ENCODE measurements at places on chromosomes 5 and 9.

DNA sequence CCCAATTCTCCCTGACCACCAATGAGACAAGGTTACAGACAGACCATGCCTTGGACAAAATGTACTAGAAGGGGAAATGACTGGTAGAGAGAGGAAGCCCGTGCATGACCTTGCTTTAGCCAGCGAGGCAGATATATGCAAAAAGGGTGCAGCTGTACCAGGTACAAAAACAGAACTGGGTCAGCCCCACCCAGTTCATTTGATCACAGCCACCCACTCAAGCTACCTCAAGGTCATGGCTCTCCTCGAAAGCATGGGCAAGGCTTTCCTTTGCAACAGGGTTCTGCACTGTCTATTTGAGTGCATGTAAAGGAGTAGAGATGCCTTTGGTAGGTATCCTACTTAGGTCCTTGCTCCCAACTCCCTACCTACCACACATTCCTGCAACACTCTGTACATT lies 33.3 kb downstream of the TLE1 start:
- no peak for DNase-seq

DNA sequence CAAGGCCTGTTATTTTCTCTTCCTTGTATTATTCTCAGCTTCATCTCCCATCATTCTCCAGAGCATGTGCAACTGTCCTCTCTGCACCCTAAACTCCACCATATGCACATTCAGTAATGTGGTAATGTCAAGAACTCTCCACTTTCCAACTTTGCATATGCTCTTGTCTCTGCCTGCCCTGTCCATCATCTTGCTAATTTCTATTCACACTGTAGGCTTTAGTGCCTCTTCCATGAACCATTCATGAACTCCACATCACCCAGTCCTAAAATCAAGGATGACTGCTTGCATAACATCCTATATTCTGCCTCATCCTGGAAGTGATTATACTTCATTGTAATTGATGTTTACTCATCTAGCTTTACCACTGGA lies 354.8 kb downstream of the PDE4D start:
- DNase-seq: no peak

GRCh38 chr5:139633295-139634027 lies 14.7 kb upstream of the CXXC5 start:
- peak; percentile 74 for DNase-seq

DNA sequence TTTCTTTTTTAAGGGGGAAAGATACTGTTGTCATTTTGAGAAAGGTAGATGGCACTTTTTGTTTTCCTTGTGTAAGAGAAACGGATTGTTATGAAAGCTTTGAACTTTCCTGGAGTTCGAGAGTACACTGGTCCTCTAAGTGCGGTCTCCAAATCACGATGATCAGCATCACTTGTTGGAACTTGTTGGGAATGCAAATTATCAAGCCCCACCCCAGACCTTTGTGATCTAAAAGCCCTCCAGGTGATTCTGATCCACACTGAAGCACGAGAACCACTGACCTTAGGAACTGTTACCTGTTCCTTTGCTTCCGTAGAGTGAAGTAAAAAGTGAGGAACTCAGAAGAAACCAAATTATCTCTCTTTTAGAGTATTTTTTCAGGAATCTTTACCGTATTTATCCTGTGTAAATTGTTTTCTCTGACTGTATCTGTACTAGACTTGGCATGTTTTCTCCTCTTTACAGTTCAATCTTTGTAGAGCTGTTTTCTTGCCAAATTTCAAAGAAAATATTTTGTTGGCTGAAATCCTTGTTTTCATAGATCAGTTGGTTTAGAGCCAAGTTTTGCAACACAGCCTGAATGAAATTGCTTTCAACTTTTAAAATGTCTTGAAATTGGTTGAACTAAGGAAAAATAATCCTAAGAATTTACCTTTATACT lies 4.0 kb downstream of the MAT2B start:
- peak; percentile 69 for DNase-seq

GRCh38 chr5:175821790-175822211 lies 49.6 kb upstream of the CPLX2 start:
- DNase-seq: no peak

DNA sequence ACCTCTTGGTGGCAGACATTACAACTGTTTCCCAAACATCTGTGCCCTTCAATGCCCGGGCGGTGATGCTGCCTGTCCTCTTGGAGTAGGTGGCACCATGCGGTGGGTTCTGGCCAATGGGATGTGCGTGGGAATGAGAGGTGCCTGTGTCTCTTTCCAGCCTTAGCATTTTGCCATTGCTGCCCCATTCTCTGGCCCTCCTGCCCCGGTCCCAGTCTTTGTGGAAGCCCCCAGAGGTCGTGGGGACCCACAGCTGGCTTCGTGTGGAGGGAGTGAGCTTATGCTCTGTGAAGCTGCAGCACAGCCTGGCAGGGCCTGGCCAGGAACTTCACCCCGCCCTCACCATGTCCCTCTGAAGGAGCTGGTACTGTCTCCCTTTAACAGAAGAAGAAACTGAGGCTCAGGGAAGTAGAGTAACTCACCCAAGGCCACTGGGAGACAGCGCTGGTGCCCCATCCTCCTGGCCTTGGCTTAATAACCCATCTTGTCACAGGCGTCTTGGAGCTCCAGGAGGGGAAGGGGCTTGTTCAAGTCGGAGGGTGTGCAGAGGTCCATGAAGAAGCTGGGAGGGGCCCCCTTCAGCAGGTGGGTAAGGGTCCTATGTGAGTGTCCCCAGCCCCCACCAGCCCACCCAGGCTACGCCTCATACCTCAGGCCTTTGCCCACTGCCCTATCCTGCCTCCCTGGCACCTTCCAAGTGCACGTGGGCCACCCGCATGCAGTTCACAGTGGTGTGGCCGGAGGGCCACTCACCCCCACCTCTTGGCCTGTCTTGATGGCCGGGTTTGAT lies 173.6 kb downstream of the GAPVD1 start:
- DNase-seq: no peak

- no peak for DNase-seq
Observed at GRCh38 chr9:93436218-93436617, 15.3 kb upstream of the FAM120A start.

DNA sequence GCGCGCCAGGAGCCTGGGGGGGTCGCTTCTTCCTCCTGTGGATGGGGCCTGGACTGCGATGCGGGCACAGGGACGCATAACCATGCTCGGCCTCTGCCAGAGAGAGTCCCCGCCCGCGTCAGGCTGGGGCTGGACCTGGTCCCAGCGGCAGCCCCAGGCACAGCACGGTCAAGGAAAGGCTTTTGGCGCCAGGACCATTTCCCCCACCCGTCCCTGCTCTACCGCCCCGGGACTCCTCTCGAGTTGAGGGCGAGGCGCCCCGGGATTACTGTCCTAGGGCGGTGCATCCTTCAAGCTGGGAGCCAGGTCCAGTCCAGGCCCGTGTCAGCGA lies 341 bp downstream of the MXD3 start:
- no peak for DNase-seq

- DNase-seq: no peak
Observed at GRCh38 chr9:129612815-129613519, 7.9 kb downstream of the C9orf50 start.

DNA sequence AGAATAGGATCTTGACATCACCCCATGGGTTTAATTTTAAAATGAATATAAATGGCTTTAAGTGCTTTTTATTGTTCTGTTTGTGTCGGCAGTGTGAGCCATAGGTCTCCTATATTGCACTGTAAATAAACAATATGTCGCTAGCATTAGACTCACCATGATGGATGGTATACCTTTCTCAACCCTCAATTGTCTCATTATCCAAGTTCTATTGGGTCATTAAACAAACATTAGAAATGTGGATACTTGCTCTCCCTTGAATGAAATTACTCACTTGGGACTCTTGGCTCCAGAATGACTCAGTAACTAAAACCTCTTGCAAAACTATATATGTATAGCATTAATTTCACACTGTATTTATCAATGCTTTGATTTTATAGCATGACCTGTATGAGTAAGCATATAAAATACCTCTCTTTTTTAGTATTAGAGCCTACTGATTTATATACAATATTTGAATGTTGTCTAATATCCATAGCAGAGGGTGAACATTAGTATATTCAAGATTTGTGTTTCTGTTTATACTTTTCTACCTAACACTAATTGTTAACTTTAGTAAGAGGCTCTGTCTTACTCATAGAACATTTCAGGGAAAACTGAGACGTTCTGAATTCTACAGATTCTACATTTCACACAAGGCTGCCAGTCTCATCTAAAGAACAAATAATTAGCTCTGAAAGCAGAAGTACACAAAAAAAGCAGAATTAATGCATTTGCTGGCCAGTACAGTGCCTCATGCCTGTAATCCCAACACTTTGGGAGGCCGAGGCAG lies 303.8 kb upstream of the PRR16 start:
- DNase-seq: peak; percentile 82

- peak; percentile 8 for DNase-seq
Observed at GRCh38 chr9:123712399-123712798, 217.5 kb downstream of the DENND1A start.

- no peak for DNase-seq
Observed at GRCh38 chr5:6243706-6244338, 134.5 kb downstream of the MED10 start.

DNA sequence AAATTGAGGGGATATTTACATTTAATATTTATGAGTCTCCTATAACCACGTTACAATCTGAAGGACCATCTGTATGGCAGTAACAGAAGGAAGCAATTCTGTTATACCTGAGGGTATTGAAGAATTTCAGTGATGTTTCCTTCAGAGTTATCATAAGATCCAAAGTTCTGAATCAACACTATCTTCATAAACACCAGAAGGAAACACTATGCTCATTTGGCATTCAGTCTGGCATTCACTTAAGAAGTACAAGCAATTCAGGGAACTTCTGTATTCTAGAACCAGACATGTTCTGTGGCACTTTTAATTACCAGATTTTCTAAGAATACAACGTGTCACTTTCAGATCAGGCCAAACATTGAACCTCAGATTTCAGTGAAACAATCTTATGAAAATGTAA lies 9.6 kb downstream of the DAB2 start:
- DNase-seq: peak; percentile 29

GRCh38 chr5:67358186-67358585 lies 161.6 kb upstream of the CD180 start:
- no peak for DNase-seq

GRCh38 chr5:150946351-150946905 lies 41.6 kb upstream of the ZNF300 start:
- peak; percentile 84 for DNase-seq

DNA sequence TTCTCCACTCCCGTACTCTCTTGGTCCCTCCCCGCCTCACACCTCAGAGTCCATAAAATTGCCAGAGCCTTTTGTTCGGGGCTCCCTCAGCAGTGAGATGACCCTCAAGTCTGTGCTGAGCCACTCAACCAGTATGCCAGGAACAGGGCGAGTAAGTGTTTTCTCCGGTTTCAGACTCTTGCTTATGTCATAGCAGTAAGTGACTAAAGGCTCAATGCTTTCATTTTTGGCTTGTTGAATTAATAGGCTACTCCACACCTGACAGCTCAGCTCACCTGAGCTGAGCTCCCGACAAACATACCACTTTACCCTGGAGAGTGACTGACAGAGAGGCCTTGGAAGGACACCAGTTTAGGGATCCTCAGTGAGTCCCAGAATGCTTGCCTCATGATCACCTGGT lies 30.5 kb downstream of the PCSK1 start:
- DNase-seq: no peak

- DNase-seq: no peak
Observed at GRCh38 chr9:78970375-78970774, 601.4 kb upstream of the TLE4 start.

- no peak for DNase-seq
Observed at GRCh38 chr9:105291422-105291859, 47.0 kb downstream of the SLC44A1 start.

DNA sequence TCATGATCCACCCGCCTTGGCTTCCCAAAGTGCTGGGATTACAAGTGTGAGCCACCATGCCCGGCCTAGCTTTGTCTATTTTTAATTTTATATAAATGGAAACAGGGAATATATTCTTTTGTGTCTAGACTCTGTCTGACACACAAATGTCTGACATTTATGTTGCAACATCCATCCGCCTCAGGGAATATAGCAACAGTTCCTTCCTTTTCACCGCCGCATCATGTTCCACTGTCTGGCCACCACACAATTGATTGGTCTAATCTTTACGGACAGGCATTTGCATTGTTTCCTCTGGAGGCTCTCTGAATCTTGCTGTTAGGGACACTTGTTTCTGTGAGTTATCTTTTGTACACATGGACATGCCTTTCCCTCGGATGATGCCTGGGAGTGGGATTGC lies 20.1 kb upstream of the TBC1D9B start:
- DNase-seq: no peak

- DNase-seq: no peak
Observed at GRCh38 chr9:90062982-90063381, 458.2 kb downstream of the GADD45G start.

GRCh38 chr5:157550663-157551062 lies 24.9 kb downstream of the ADAM19 start:
- DNase-seq: no peak

- DNase-seq: no peak
Observed at GRCh38 chr9:35350212-35350611, 139.7 kb upstream of the RUSC2 start.
